ENCODE measurements at places on chromosomes 7 and 10.

GRCh38 chr10:49841615-49842332, 79.7 kb upstream of the OGDHL start:
- DNase-seq, result no peak

- no peak for DNase-seq
These were observed 369.2 kb downstream of the GFRA1 start for GRCh38 chr10:115903845-115904244.

GRCh38 chr10:77919713-77920108, 6.8 kb downstream of the DLG5 start:
- DNase-seq, result no peak

DNA sequence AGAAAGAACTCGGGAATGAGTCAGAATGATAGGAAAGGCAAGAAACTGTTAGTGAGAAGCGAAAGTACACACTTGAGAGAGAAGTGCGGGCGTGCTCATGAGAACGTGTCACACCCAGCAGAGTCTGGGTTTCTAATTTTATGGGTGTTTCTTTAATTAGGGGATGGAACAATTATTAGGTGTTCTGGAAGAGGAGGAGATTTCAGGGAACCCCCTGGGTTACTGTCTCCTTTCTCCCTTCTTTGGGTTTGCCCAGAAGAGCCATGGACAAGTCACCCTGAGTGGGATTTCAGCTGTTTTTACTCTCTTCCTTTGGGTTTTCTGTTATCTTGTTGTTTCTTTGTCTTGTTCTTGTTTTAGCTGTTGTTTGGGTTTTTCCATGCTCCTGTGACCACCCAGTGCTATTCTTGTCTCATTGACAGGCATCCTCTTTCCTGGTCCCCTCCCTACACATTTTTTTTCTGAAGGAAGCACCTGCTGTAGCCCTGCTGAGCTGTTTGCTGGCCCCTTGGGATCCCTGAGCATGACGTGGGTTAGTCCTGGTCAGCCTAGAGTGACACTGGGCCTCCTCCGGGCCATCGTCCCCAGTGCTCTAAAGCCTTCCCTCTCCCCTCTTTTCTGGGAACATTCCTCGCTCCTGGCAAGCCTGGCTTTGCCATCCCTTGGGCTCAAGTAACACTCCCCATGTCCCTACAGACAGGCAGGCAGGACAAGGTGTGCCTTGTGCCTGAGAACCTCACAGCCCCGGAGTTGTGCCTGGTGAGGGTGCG, 3.5 kb downstream of the SH2D4B start:
- no peak for DNase-seq

- no peak for DNase-seq
These were observed 59.1 kb downstream of the ARMC3 start for GRCh38 chr10:22986771-22987542.

GRCh38 chr7:111089822-111090426, 1.0 kb upstream of the LRRN3 start:
- DNase-seq, result no peak

GRCh38 chr10:23442936-23443335, 4.1 kb downstream of the OTUD1 start:
- DNase-seq, result no peak

DNA sequence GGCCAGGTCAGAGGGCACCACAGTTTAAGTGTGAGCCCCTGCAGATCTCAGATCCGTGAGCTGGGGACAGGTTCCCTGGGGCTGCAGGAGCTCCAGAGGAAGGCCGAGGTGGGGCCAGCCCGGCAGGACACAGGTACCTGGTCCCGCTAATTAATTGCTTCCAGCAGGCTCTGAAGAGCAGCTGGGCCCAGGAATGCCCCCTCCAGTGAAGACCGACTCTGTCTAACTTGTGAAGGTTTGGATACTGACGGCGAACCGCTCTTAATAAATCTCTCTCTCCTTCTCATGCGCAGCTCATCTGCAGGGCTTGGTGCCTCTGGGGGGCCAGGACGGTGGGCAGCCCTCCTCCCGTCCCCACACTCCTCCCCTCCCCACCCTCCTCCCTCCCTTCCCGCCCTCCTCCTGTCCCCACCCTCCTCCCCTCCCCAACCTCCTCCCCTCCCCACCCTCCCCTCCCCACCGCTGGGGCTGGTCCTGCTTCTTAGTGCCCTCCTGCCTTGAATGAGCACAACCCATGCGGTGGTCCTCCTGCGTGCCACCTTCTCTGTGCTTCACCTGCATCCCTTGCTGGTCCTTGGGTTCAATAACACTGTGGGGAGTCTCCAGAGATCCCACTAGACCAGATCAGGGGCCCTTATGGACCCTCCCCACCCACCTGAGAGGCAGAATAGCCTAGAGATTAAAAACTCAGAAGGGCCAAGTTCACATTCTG, 38.3 kb downstream of the PDGFA start:
- no peak for DNase-seq

GRCh38 chr7:82629583-82629982, 186.0 kb upstream of the CACNA2D1 start:
- no peak for DNase-seq

GRCh38 chr7:80135309-80136104, 876 bp downstream of the GNAI1 start:
- DNase-seq, result no peak

DNA sequence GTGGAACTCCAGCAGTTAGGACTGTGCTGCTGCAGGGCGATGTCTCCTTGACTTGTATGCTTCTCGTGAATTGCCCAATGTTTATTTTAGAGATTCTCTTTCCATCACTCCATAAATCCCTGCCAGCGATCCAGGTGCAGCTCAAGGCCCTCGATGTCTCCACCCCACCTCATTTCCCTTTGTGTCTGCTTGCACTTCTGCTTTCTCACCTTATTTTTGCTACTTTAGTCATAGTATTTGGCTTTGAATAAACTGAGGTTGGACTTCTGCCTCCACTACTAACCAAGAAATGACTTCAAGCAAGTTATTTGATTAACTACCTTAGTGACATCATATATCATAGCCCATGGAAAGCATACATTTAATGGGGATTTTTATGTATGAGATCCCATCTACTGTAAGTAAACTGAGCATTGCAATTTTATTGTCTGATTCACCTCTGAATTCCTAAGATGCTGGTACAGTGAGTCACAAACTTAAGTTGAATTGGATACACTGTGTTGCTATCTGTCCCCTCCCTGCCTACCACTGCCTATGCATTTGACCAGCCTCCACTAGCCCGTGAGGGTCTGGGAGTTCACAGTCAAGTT, 255.8 kb downstream of the ABCA13 start:
- no peak for DNase-seq

DNA sequence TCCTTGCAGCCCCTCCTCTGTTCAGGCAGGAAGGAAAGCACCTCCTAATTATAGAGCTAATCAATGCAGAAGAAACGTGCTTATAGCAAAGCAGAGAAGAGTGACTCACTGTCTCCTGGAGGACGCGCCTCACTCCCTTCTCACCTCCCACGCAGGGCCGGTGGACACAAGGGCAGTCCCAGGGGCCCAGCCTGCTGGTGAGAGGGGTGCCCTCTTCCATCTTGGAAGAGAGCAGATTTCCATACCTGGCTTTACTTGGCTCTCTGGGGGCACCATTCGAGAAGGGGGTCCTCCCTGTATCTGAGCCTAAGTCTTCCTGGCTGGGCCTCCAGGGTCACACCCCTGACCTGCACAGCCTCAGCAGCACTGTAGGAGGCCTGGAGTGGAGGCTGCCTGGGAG, 55.8 kb downstream of the RASGEF1A start:
- DNase-seq, result no peak

DNA sequence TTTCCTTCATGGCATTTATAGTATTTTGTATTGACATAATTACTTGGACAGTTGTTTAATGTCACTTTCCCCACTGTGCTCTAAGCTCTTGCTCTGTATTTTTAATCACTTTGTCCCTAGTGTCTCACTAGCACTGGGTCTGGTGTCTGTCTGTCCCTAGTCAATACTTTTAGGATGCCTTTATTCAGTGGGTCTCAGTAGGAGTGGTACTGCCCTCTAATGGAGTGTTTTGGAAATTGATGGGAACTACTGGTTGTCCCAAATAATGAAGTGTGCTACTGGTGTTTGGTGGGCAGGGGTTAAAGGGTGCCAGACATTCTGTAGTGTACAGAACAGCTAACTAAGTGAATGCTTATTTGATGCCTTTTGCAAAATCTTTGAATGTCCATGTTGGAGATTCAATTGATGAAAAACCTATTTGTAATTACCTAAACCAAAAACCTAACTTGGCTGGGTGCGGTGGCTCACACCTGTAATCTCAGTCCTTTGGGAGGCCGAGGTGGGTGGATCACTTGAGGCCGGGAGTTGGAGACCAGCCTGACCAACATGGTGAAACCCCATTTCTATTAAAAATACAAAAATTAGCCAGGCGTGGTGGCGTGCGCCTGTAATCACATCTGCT, 33.3 kb downstream of the CDK14 start:
- no peak for DNase-seq

DNA sequence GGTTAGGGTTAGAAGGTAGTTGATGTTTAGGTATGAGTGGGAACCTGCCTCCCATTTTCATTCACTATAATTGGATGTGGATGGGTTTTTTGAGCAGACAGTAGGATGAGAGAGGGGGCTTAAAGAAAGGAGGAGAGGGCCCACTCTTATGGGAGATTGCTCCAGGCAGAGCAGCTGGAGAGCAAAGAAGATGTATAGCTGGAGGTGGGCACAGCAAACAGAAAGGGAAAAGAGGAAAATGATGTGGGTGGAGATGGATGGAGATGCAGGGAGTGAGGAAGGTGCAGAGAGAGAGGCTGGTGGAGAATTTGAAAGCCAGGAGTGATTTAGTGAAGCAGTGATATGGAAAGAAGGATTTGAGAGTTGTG, 29.9 kb downstream of the LSMEM1 start:
- DNase-seq, result no peak

DNA sequence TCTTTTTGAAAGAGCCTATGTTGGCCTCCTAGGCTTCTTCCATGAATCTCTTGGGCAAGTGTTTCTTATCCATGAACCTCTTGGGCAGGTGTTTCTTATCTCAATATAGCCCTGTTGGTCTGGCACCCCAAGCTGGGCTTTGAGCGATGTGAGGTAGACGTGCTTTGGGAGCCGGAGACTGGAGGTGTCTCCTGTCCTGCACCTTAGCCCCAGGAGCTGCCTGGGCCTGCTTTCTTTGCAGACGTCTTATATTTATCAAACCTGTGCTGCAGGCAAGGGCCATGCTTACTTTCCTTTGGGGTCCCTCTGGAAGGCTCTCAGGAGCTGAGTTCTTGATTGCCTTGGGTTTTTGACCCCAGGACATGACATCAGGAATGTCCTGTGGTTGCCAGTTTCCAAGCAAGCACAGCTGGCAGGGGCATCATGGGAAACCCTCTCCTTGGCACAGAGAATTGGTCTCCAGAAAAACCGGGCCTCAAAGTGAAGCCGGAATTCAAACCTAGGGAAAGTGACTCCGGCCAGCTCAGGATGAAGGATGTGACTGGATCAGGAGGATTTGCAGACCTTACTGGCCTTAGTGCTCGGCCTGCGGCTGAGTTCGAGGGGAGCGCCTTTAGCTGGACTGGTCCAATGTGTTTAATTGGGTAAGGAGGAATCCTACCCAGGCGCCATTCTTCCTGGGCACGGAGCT, 2.8 kb downstream of the JAKMIP3 start:
- DNase-seq, result no peak

GRCh38 chr10:126235091-126235978, 152.9 kb downstream of the ADAM12 start:
- no peak for DNase-seq

DNA sequence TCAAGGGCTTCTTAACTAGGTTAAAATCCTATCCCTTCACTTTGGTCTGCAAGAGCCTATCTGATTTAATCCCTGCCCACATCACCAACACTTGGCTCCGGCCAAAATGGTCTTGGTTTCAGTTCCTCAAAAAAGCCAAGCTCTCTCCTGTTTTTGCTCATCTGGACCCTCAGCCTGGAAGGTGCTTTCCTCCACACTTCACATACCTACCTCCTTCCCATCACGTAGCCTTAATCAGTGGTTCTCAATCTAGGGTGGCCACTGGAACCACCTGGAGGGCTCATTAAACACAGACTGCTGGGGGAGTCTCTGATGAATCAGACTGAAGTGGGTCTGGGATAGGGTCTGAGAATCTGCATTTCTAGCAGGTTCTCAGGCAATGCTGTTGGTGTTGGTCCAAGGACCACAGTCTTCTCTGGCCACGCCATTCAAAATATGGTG, 227.0 kb upstream of the AOAH start:
- peak; percentile 18 for DNase-seq

DNA sequence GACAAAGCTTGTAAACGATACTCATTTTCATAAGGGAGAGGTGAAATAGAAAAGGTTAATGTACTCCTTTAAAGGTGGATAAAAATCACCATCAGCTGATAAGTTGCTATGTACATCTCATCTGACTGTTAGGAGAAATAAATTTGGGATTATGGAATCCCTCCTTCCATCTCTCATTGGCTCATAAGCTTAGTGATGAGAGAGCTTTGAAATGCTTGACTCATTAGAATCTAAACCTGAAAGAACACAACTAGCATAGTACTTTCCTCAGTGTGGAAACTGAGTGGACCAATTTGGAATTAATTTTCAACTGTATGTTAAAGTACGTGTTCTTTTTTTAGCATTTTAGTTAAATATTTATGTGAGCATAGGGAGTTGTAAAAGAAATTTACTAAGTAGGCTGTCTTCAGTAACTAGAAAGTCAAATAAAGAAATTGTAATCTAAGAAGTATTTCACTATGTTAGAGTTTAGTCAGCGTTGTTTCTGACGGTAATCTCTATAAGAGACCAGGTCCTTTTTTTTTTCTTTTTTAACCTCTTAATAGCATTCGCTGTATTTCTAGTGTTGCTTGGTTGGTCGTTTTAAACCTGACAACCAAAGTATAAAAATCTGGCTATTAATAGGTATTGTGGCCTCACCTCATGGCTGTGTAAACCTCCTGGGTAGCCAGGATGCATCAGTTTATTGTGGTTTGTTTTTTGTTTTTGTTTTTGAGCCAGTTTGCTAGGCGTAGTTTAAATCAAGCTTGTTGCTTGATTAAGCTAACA, 34.4 kb downstream of the FHIP2A start:
- DNase-seq, result no peak

DNA sequence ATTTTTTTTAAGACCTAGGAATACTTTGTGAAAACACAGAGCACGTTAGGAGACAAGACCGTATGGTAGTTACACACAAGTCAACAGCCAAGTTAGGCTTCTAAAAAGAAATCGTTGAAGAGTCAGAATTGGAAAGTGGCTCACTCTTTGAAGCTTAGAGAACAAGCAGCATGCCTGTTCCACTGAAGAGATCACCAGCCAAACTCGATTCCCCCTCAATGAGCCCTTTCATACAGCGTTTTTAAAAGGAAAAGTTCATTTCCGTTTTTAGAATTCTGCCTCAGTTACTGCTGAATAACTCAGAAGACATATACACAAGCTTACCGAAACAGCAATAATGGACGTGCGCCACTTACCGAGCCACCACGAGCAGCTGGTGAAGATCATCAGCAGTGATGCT, 41.0 kb downstream of the MCMBP start:
- DNase-seq, result no peak

Measured in GM18507 (cell line).